Effector memory CD4-positive, alpha-beta T cell (primary cell): ENCODE measurements at places on chromosomes 3 and 15.

DNA sequence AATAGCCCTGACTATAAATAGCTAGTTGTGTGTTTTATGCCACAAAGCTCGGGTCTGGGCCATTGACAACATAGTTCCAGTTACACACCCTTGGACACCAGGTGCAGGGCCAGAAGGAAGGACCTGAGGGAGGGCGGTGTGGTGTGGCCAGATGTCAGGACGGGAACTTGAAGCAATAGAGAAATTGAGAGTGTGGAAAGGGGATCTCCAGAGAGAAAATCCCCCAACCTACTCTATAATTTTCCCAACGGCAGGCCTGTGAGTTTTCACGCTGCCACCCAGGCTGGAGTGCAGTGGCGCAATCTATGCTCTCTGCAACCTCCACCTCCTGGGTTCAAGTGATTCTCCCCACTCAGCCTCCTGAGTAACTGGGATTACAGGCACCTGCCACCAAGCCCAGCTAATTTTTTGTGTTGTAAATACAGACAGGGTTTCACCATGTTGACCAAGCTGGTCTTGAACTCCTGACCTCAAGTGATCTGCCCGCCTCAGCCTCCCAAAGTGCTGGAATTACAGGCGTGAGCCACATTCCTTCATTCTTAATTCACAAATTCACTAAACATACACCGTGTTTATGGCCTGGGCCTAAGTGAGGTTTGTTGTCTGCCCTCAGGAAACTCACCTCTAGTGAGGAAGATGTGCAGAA is 70.8 kb upstream of the KLF13 start:
- no peak for DNase-seq

DNA sequence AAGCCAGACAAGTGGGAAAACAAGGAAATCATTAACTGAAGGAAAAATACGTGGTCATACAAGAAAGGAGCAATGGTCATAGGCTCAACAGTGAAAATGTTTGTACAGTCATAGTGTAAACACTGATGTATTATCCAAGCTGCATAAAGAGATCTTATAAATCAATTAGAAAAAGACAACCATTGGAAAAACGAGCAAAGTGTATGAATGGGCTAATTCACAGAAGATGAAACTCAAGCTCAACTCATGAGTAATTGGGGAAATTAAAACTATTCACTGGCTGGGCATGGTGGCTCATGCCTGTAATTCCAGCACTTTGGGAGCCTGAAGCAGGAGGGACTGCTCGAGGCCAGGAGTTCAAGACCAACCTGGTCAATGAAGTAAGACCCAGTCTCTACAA is 6.4 kb upstream of the IGF2BP2 start:
- DNase-seq, result no peak

- DNase-seq, result no peak
Measured at GRCh38 chr3:178480795-178481194, 55.4 kb upstream of the KCNMB2 start.

DNA sequence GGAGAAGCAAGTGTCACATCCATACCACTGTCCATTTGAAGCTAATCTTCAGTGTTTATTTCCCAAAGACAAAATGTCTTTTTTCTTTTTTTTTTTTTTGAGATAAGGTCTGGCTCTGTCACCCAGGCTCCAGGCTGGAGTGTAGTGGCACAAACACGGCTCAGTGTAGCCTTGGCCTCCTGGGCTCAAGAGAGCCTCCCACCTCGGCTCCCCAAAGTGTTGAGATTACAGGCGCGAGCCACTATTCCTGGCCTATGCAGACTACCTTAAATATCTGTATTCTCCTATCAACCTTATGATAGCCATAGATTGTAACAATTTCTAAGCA is 27.7 kb upstream of the VPS33B start:
- no peak for DNase-seq

GRCh38 chr3:127964816-127965215 is 49.8 kb downstream of the KBTBD12 start:
- no peak for DNase-seq

GRCh38 chr15:59794229-59794886 is 105.2 kb upstream of the BNIP2 start:
- no peak for DNase-seq

DNA sequence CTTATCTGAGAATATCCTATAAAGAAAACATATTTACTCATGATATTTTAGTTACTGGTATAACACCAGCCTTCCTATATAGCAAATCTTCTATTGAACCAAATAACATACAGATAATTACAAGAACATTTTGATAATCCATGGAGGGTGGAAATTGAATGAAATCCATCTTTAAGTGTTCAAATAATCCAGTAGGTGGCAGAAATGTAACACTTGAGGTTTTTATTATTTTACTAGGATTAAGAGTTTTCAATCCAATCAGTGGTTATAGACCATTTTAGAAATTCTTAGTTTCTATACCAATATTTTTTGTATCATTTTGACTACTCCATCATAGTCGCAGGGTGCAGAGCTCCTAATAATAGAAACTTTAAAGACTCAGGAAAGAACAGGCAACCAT is 101.9 kb upstream of the KCNH8 start:
- no peak for DNase-seq

GRCh38 chr3:24387000-24387399 is 107.7 kb downstream of the THRB start:
- no peak for DNase-seq

DNA sequence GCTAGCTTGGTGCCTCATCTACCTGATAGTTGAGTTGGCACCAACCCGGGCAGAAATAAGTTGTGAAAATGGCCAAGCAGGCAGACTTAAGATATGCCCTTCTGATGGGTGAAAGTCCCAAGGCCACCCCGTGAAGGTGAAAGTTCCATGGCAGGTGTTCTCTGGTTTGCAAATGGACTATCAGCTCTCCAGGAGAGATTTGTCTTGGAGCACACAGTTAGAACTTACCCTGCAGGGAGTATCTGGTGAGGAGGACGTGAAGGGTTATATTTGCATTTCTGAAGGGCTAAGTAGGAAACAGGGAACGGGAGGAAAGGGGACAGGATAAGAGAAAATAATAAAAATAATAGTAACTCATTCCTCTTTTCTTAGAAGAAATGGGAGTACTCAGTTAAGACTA is 220.5 kb downstream of the TP63 start:
- no peak for DNase-seq

DNA sequence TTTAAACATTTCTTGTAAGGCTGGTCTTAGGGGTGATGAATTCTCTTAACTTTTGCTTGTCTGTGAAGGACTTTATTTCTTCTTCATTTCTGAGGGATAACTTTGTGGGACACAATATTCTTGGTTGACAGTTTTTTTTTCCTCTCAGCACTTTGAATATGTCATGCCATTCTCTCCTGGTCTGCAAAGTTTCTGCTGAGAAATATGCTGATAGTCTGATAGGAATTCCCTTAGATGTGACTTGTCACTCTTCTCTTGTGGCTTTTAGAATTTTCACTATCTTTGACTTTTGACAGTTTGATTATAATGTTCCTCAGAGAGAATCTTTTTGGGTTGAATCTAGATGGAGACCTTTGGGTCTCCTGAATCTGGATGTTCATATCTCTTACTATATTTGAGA is 23.3 kb upstream of the TF start:
- no peak for DNase-seq

DNA sequence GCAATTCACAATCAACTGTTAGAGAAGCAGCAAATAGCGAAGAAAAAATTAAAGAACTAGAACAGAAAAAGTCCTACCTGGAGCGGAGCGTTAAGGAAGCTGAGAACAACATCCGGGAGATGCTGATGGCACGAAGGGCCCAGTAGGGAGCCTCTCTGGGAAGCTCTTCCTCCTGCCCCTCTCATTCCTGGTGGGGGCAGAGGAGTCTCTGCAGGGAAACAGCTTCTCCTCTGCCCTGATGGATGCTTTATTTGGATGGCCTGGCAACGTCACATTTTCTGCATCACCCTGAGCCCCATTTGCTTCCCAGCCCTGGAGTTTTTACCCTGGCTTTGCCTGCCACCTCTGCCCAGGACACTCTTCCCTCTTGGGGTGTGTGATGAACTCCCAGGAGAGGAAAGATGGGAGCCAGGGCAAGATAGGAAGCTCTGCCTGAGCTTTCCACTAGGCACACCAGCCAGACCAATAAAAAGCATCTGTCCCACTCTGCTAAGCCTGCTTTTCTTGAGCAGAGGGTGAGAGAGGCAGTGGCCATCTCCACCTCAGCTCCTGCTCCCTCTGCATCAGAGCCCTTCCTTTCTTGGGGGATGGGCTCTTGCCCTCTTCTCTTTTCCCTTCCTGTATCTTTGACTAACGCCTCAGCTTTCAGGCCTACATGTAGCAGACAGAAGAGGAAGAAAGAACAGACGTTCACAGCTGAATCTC is 39.4 kb downstream of the PPARG start:
- DNase-seq, result no peak

DNA sequence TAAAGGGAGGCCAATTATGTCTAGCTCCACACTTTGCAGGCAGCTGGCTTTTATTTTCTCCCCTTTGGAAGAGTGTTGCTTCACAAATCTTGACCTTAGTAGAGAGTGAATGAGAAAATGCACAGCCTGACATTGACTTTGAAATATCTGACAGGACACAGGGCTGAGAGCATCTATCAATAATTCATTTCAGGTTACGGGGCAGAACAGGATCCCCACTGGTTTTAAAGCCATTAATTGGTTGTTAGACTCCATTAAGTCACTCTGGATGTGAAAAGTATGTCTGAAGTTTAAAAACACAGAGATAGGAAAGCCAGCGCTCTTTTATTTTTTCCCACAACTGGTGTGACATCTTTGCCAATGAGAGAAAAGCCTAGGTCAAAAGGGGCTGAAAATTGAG is 251.9 kb upstream of the TMC3 start:
- no peak for DNase-seq

DNA sequence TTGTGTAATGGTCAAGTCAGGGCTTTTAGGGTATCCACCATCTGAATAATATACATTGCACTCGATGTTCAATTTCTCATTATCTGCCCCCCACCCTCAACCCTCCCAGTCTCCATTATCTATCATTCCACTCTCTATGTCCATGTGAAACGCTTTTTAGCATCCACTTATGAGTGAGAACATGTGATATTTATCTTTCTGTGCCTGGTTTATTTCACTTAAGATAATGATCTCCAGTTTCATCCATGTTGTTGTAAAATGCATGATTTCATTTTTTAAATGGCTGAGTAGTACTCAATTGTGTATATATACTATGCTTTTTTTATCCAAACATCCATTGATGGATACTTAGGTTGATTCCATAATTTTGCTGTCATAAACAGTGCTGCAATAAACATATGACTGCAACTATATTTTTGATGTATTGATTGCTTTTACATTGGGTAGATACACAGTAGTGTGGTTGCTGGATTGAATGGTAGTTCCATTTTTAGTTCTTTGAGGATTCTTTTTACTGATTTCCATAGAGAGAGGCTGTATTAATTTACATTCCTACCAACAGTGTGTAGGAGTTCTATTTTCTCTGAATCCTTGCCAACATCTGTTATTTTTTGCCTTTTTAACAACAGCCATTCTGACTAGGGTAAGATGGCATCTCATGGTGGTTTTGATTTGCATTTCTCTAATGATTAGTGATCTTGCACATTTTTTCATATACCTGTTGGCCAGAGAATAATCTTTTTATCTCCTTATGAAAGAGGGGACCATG is 332.9 kb upstream of the TGFBR2 start:
- DNase-seq, result no peak

DNA sequence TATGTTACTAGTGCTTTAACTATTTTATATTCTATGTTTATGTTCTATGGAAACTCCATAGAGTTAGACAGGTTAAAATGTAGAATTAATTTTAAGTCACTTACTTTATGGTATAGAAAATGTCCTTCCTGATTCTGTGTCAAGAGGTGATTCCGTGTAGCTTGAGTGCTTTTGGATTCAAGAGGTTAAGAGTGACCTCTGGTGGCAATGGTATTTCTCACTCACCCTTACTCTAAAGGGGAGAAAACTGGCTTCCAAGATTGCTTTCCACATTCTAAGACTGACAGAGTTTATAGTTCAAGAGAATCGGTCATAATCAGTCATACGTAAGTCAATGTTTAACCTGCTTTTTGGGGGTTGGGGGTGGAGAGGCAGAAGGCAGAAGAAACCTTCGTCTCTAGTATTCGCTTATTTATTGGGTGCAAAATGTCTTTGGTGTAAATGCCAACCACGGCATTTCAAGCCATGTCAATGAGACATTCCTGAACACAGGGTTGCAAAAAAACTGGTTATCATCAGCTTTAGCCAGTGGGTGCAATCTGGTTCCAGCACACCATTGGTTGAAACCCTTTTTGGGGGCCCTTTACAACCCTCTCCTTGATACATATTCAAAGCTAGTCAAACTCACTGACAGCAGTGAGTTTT is 92.0 kb upstream of the VGLL3 start:
- no peak for DNase-seq

DNA sequence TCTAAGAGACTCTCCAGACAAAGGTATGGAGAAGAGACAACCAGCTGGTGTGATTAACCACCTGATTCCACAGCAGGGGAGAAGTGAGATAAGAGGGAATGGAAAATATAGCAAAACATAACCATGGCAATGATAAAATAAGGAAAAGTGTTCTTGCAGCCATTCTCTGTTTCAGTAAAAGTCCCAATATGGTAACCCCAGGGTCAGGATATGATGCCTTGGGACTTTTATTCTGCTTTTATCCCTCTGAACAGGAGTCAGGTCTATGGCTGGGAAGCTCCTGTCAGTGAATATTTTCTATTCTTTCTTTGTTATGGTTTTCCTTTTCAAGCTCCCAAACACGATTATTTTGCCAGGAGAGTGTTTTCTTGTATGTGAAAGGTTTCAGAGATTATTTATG is 94.2 kb downstream of the SLC9A9 start:
- DNase-seq, result no peak

GRCh38 chr3:24377218-24377993 is 117.2 kb downstream of the THRB start:
- no peak for DNase-seq
